ENCODE measurements at places on chromosomes 2 and 18.

GRCh38 chr2:10392951-10393639 is 55.0 kb downstream of the ODC1 start:
- DNase-seq: no peak

- DNase-seq: no peak
These were observed 2.1 kb downstream of the LIPG start for GRCh38 chr18:49563701-49564517.

GRCh38 chr2:132721938-132722337 is 51.9 kb upstream of the LYPD1 start:
- DNase-seq: no peak

GRCh38 chr2:32182667-32183066 is 17.0 kb downstream of the SLC30A6 start:
- no peak for DNase-seq

DNA sequence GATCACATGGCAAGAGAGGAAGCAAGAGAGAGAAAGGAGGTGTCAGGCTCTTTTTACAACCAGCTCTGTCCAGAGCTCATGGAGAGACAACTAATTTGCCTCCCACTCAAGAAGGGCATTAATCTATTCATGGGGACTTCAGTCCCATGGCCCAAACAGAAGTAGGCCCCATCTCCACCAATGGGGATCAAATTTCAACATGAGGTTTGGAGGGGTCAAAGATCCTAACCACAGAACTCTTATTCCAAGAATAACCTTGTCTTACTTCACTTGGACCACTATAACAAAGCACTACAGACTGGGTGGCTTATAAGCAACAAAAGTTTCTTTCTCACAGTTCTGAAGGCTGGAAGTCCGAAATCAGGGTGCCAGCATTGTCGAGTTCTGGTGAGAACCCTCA is 31.8 kb downstream of the GRB14 start:
- no peak for DNase-seq

DNA sequence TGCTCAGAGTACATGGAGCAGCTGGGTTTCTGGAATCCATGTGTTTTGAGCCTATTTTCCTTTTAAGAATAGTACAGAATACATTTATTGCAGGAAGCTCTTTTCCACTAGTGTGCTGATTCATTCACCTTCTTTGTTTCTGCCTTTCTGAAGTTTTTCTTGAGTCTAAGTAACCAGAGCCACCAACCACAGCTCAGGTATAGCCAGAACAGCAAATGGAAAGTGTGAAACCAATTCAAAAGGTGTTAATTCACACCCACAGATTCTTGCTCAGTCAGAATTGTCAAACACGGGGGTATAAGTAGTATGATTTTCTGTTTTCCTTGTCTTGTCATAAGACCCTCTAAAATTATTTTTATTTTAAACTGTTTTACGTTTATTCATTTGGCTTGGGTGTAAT is 75.9 kb upstream of the DYNAP start:
- DNase-seq: no peak

DNA sequence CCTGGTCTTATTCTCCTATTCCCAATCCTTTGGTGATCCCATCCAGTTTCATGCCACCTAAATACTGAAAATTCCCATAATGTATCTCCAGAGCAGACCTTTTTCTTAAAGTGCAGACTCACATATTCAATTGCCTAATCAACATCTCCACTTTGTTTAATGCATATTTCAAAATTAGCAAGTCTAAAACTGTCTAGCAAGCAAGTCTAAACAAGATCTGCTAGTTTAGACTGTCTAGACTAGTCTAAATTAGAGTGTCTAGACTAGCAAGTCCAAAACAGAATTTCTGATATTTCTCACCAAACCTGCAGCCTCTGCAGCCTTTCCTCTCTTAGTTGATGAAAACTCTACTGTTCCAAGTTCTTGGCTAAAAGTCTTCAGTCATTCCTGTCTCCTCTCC is 44.6 kb downstream of the THUMPD2 start:
- DNase-seq: no peak

- DNase-seq: no peak
These were observed 110.2 kb upstream of the CDH2 start for GRCh38 chr18:28287146-28287545.

- no peak for DNase-seq
These were observed 185.9 kb upstream of the LINC00305 start for GRCh38 chr18:64334748-64335147.

DNA sequence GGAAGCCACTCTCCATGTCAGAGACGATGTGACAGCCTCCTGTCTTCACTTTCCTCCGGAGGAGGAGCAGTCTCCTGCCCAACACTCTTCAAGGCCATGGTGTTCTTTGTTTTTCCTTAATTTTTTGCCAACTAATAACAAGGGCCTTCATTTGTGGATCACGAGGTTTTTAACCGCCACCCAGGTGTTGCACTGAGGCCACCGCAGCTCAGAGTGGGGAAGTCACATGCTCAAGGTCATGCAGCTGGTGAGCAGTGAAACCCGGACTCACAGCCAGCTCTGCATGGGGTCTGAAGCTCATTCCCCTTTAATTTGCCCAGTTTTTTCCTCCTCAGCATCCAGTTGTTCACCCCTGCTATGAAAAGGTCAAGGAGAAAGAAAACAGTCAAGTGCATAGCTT is 19.6 kb downstream of the ENOSF1 start:
- peak; percentile 47 for DNase-seq

DNA sequence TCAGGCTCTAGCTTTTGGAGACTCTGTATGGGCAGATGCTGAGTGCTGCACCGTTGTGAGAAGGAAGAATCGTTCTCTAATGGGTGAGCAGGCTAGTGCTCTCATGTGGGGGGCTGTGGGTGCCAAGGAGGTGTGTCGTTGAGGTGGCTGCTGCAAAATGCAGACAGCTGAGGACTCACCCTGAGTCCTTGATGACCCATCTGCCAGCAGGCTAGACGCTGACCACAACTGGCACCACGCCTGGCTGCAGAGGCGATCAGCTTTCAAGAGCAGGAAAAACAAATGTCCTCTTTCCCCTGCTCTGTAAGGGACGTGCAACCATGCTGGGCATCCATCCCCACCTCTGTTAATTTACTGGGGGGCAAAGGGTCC is 48.2 kb downstream of the HAUS1 start:
- DNase-seq: no peak

Data from ovary (tissue), 10 donors.